Right lung (tissue), 10 donors: ENCODE measurements at places on chromosomes 1 and 21. TPM values are rescaled to one million over a fixed set of nuclear protein-coding genes. Genes with fewer than 3 reads are reported as not detected.

CCDC185 gene
- not detected for polyA plus RNA-seq

C1orf115 gene
- 17.0 TPM for polyA plus RNA-seq

KCNH1 gene
- 0.16 TPM for polyA plus RNA-seq

TIPRL gene
- polyA plus RNA-seq = 53.7 TPM

ZNF683 gene
- 0.10 TPM for polyA plus RNA-seq

OR2T11 gene
- polyA plus RNA-seq = not detected

MPZ gene
- polyA plus RNA-seq = 4.7 TPM

CFHR3 gene
- 0.31 TPM for polyA plus RNA-seq

JAK1 gene
- 108 TPM for polyA plus RNA-seq

MAP3K6 gene
- polyA plus RNA-seq = 13.5 TPM

FAM78B gene
- polyA plus RNA-seq = 0.77 TPM

SHISA4 gene
- polyA plus RNA-seq = 19.3 TPM

MPC2 gene
- 54.9 TPM for polyA plus RNA-seq

TSPAN1 gene
- 15.0 TPM for polyA plus RNA-seq

MNDA gene
- 4.3 TPM for polyA plus RNA-seq

GNG4 gene
- polyA plus RNA-seq = 1.7 TPM

SMCP gene
- not detected for polyA plus RNA-seq

RGS16 gene
- polyA plus RNA-seq = 5.5 TPM

MIS18A gene
- polyA plus RNA-seq = 27.2 TPM

ATPAF1 gene
- 75.3 TPM for polyA plus RNA-seq

CRYZ gene
- polyA plus RNA-seq = 71.8 TPM

C1orf141 gene
- 2.1 TPM for polyA plus RNA-seq

TMEM53 gene
- 11.4 TPM for polyA plus RNA-seq

AMY2B gene
- 31.5 TPM for polyA plus RNA-seq

TCHH gene
- polyA plus RNA-seq = 0.07 TPM

AADACL3 gene
- polyA plus RNA-seq = not detected

PHC2 gene
- polyA plus RNA-seq = 71.7 TPM

MFSD2A gene
- 159 TPM for polyA plus RNA-seq

KRTAP19-1 gene
- polyA plus RNA-seq = not detected

TAS1R3 gene
- 0.49 TPM for polyA plus RNA-seq

PCP4 gene
- polyA plus RNA-seq = 10.3 TPM

TMEM125 gene
- polyA plus RNA-seq = 47.4 TPM

EIF4G3 gene
- polyA plus RNA-seq = 46.6 TPM

GLMP gene
- 39.5 TPM for polyA plus RNA-seq

TIE1 gene
- 99.7 TPM for polyA plus RNA-seq

RPTN gene
- polyA plus RNA-seq = not detected

DVL1 gene
- 19.5 TPM for polyA plus RNA-seq

TRAF3IP3 gene
- polyA plus RNA-seq = 2.6 TPM

BCAR3 gene
- polyA plus RNA-seq = 20.0 TPM

RABIF gene
- 9.7 TPM for polyA plus RNA-seq

EFNA3 gene
- polyA plus RNA-seq = 2.9 TPM

CFAP141 gene
- 6.5 TPM for polyA plus RNA-seq

MACF1 gene
- polyA plus RNA-seq = 439 TPM

FMO5 gene
- 11.0 TPM for polyA plus RNA-seq

NTNG1 gene
- polyA plus RNA-seq = 28.0 TPM

SPRR2F gene
- polyA plus RNA-seq = not detected

LRRC39 gene
- 3.7 TPM for polyA plus RNA-seq

CD160 gene
- 1.5 TPM for polyA plus RNA-seq

RXFP4 gene
- polyA plus RNA-seq = not detected

TIAM1 gene
- polyA plus RNA-seq = 50.6 TPM

CELA2B gene
- 0.31 TPM for polyA plus RNA-seq

CHIA gene
- 0.65 TPM for polyA plus RNA-seq

ELOA gene
- polyA plus RNA-seq = 45.6 TPM

OR2L2 gene
- 0.04 TPM for polyA plus RNA-seq

S100A7A gene
- polyA plus RNA-seq = not detected

PUSL1 gene
- polyA plus RNA-seq = 6.1 TPM

ATP1A4 gene
- 0.15 TPM for polyA plus RNA-seq

FCAMR gene
- polyA plus RNA-seq = not detected

P3R3URF gene
- not detected for polyA plus RNA-seq

S100A16 gene
- 147 TPM for polyA plus RNA-seq
